ENCODE measurements at places on chromosomes 7 and 10.

DNA sequence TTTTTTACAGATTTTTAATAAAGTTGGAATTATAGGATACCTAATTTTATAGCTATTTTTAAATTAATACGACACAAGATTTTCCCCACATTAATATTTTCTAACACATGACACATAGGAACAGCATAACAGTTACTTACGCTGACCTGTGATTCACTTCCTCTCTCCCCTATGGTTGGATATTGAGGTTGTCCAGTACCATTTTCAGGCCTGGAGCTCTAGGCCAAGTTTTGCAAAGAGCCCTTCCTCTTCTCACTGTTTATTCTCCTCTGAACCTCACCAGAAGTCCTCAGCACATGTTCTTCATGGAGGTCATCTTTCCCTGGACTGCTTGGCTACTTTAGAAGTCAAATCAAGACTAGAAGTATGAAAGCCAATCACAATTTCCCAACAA lies 28.2 kb downstream of the LYZL1 start:
- DNase-seq, result no peak

- DNase-seq, result no peak
Measured at GRCh38 chr10:50379616-50380015, 128.3 kb upstream of the ASAH2 start.

DNA sequence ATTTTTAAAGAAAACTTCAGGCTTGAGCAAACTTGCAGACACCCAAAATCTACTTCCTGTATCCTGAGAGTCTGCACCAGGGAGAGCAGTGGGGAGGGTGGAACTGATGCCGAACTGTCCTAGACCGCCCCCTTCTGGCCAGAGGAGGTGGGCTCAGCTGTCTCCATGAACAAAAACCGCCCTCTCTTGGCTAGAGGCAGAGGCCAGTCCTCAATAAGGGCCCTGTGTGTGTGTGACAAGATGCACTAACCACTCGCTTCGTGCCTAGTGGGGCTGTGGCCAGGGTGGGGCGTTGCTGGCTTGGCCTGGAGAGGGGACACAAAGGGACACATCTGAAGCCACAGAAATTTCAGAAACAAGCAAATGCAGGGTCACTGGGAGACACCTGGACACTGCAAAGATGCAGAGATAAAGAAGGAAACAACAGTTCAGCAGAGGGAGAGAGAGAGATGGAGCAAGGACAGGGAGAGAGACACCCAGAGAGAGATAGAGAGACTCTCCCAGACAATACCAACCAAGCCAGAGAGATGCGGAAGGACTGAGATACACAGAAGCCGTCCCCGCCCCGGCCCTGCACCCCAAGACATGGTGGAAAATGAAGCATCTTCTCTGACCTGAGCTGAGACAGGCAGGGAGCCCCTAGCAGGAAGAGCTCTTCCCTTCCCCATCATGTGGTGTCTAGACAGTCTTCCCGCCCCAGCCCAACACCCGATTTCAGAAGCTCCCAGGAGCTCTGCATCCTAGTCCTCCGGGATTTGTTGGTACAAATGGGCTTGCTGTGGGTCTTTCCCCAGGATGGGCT lies 22.7 kb upstream of the FXYD4 start:
- peak; percentile 88 for DNase-seq

- DNase-seq, result no peak
Measured at GRCh38 chr10:84224411-84225028, 824 bp downstream of the LRIT2 start.

- DNase-seq, result no peak
Measured at GRCh38 chr7:121006711-121007315, 18.3 kb downstream of the CPED1 start.

- DNase-seq, result no peak
Measured at GRCh38 chr10:89700923-89701241, 508 bp upstream of the KIF20B start.

DNA sequence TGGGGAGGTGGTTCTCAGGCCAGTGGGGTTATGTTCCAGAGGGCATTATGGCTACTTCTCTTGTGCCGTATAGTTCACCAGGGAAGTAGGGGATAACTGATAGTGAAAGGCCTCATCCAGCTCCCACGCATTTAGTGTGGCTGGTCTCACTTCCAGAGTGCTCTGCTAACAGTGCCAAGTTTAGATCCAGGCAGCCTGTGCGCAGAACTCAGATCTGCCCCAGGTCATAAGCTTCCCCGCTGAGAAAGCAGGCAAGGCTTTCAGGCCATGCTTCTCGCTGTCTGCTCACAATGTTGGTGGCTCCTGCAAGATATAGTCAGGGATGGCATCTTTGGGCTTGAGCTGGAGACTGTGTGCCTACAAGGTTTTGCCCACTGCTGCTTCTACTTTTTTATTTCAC lies 11.3 kb downstream of the AGK start:
- no peak for DNase-seq

Measured in kidney glomerular epithelial cell (primary cell).